ENCODE measurements at places on chromosomes 1 and 21.

GRCh38 chr1:209728466-209728865 lies 23.8 kb downstream of the HSD11B1 start:
- DNase-seq: no peak

- no peak for DNase-seq
Measured at GRCh38 chr1:59552007-59552406, 255.1 kb downstream of the FGGY start.

- DNase-seq: no peak
Measured at GRCh38 chr1:229371624-229372023, 28.8 kb upstream of the CCSAP start.

- no peak for DNase-seq
Measured at GRCh38 chr1:84121360-84121759, 22.7 kb upstream of the PRKACB start.

DNA sequence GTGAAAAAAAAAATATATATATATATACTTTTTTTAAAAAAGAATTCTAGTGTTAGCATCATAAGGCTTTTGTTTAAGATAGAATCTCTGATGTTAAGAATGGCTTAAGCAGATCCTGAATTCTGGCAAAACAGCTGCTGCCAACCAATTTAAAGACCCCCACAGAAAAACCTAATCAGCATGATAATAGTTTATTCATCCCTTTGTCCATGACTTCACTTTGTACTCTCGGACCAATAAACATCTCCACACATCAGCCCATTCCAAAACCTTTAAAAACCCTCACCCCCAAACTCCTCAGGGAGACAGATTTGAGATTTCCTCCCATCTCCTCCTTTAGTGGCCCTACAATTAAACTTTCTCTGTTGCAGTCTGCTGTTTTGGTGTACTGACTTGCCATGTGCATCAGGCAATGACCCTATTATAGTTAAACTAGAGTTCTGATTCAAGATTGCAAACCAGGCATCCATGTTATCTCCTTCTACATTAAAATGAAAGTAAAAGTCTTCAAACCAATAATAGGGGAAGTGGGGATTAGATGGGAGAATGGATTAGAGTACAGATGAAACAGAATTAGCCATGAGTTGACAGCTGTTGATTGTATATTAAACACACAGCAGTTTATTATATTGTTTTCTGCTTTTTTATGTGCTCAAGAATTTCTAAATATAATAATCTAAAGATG lies 9.8 kb upstream of the PHTF1 start:
- no peak for DNase-seq

DNA sequence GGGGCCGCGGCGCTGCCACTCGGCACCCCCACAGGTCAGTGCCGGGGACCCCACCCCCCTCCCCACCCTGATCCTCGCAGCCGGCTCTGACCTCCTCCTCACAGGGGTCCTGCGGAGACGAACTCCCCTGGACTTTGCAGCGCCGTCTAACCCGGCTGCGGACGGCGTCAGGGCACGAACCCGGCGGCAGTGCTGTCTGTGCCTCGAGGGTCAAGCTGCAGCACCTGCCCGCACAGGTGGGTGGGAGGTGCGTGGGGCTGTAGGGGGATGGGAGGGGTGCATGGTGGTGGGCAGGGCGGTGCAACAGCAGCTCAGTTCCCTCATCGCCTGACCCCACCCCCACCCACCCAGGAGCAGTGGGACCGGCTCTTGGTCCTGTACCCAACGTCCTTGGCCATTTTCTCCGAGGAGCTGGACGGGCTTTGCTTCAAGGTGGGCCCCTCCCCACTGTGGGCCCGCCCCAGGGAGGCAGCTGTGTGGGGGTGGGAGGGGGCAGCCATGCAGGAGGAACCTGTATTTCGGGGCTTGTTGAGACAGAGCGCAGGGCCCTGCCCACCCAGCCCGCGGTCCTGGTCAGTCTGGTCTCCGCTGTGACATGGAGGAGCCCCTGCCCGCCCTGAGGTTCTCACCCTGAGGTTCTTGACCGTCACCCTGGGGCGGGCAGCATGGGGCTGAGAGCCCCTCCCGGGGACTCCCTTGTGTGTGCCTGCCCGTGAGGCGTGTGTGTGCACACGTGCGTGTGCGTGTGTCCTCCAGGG lies 4.9 kb downstream of the PLEKHN1 start:
- no peak for DNase-seq

- DNase-seq: no peak
Measured at GRCh38 chr1:173715538-173715844, 710 bp downstream of the KLHL20 start.

DNA sequence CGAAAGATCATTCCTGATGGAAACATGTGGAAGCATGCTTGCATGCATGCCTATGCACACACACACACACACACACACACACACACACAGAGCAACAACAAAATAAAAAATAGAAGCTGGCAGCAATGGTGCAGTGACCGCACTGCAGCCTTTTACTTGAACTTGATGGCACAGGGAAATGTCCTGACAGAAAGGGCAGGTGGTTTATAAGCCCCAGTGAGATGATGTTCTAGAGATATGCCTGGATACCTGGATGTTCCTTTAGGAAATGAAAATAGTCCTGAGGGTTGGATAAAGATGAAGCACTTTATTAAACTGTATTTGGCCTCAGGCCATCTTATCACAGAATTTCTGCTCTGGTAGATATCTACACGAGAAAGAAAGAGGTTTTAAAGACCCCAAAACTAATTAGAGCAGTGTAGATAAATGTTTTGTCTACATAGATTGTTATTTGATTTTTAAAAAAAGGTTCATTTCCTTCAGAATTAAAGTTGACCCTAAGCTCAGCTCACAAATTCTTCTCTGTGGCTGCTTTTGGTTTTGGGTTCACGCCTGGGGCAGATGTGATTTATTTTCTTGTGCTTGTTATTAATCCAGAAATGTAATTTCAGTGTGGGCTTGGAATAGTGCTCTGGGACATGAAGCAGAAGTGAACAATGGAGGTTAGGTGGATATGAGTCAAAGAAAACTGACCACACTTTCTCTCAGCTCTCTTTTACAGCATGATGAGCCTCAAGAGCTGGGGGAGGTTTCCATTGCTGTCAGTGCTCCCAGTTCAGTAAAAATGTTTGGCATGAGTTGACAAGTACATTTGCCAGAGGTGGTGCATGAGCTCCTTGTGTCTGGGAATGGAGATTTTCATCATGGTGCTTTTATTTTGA lies 22.9 kb downstream of the ADAM30 start:
- DNase-seq: no peak

GRCh38 chr1:177884479-177885021 lies 85.3 kb downstream of the SEC16B start:
- DNase-seq: no peak

- no peak for DNase-seq
Measured at GRCh38 chr1:32652244-32652962, 1.4 kb downstream of the RBBP4 start.

- DNase-seq: peak; percentile 23
Measured at GRCh38 chr1:184753608-184754475, 816 bp downstream of the EDEM3 start.

DNA sequence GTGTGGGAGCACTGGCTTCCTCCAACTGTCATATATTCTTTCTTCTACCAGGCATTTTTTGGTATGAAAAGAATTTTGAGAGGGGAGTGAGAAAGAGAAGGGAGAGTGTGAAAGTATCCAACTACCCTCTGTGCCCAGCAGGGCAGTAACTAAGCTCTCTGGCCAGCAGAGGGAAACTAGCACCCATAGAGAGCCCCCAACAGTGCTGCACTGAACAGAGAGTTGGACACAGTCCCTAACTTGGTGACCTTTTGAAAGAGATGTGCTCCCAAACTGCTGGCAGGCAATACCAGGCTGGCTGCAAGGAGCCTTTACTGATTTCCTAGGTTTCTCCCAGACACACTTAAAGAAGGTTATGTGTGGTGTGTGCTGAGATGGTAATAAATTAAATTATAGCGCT lies 118.8 kb upstream of the PBX1 start:
- no peak for DNase-seq
